ENCODE measurements at places on chromosomes 1 and 21.

DNA sequence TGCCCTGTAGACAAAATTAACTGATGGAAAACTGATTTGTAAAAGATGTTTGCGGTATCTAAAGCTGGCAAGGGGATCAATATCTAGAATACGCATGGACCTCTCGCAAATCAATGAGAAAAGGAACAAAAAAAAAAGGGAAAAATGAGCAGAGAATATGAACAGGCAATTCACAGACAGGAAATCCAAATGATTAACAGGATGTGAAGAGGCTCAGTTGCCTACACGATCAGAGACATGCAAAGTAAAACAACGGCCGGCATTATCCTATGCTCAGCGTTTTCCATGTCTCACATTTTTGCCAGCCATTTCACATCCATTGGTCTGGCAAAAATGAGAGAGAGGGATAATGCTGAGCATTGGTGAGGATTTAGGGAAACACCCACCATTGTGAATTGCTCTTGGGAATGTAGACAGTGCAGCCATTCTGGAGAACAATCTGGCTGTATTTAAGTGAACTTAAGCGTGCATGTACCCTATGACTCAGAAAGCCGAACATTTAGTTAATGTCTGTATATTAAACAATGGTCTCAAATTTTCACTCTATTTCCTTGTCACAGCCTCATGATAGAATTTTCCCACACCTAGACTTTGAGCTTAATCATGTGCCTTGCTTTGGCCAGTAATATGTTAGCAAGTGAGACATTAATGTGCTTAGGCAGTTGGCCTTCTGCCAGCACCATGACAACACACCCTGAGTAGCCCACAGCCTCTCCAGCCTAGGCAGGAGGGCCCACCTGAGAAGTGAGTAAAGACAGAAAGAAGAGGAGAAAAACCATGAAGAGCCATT, 61.0 kb upstream of the NBPF3 start:
- DNase-seq, result no peak

DNA sequence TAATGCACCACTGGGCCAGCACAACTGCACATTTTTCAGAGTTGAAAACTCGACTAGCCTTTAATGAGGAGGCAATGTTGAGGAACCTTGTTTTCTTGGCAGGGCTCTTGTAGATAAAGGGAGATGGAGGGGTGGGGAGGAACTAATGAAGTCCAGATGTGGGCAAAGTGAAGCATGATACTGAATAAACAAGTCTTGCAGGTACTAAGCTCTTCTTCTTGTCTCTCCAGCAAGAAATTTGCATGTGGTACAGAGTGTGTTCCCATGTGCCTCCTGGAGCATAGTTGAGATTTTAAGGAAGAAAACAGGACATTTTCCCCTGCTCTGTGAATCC, 47.0 kb downstream of the PLPP3 start:
- no peak for DNase-seq

DNA sequence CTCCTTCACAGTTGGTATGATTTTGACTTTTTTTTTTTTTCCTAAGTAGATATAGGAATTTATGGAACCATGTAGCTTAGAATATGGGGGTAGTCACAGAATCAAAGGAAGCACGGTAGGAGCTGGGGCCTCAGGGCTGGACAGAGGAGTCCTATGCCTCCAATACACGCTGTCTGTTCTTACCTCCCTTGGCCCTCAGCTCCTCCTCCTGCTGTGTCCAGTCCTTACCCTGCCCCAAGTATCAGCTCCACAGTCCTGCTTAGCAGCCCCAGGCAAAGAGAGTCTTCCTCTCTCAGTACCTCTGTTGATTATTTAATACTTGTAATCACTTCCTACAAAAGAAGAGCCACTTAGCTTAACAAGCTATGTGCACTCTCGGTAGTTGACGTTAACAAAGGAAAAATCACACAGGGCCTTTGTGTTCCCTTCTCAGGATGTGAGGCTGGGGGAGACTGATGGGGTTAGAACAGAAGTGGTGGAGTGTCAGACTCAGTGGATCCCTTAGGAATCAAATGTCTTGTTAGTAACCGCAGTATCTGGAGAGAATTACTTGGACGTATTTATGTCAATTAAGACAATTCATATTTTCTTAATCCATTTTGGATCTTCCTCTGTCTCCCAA, 292.3 kb downstream of the HHAT start:
- no peak for DNase-seq

- no peak for DNase-seq
Measured at GRCh38 chr1:94126651-94127050, 5.7 kb upstream of the ABCA4 start.

- DNase-seq, result peak; percentile 71
Measured at GRCh38 chr1:153796786-153797659, 21.8 kb downstream of the SLC27A3 start.

DNA sequence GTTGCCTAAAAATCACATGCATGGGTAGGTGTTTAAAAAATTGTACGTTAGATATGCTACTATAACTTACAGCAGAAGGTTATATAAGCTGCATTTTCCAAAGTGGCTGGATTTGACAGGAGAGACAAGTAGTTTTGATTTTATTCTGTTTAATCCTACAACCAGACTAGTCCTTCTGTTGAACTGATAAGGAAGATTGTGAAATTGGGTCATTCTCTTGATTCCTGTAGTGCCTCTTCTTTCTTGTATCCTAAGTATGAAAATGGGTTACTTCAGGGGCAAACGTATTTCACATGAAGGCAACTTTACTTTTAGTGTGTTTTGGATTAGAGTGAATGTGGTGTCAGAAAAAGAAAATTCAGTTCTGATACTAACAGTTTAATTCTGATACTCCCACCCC, 19.0 kb downstream of the CDC42 start:
- DNase-seq, result no peak

- no peak for DNase-seq
Measured at GRCh38 chr1:233972951-233973635, 68.6 kb downstream of the SLC35F3 start.

Measured in mesenteric fat pad (tissue), 1 donor.